Brain (organoid and tissue), 16 donors: ENCODE measurements at places on chromosomes 7 and 10.

DNA sequence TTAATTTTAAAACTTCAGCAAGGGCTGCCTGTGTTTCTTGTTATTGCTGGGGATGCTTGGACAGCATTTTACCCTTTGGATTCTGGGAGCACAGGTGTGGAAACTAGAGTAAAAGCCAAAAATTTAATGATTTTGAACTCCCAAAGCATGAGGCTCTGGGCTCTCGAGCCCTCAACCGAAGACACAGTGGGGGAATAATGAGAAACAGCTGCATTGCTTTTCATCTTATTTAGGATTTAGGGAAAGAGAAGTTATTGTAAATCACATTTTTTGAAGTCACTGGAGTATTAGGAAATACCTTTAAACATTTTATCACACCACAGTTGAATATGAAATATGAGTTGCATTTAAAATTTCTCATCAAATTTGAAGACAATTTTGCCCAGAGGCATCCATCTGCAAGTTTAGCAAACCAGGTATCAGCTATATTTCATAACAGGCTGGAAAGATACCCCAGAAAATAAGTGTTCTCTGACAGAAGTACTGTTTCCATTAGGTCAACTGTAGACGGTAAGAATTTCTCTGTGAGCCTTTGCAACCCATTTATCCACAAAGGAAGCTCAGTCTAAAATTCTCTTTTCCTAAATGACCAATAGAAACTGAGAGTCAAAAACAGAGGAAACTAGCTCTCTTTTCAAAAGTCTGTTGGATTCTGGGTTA lies 290.6 kb upstream of the PHYHIPL start:
- peak; percentile 13 for DNase-seq

DNA sequence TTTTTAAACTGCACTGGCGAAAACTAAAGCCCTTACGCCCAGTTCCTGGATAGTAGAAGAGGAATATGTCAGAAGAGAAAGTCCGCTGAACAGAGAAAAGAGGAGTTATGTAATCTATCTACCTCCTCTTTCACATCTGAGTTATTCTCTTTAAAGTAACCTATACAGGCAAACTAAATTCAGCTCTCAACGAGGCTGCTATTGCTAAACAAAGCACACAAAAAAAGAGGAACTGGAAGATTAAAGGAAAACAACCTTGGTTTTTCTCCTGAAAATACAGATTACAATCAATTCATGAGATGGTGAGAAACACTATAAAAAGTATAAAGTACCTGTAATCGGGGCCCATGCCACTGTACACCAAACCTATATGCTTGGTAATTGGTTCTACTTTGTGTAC lies 5.8 kb downstream of the PSMA2 start:
- no peak for DNase-seq

- peak; percentile 5 for DNase-seq
These were observed 125.6 kb downstream of the CYP26A1 start for GRCh38 chr10:93199191-93199751.

GRCh38 chr7:139231513-139232376 lies 708 bp downstream of the UBN2 start:
- DNase-seq, result peak; percentile 24

GRCh38 chr10:117365612-117366011 lies 9.6 kb downstream of the PDZD8 start:
- no peak for DNase-seq

- no peak for DNase-seq
These were observed 119.5 kb downstream of the RUNDC3B start for GRCh38 chr7:87747681-87748080.

GRCh38 chr7:103797647-103798307 lies 191.7 kb downstream of the RELN start:
- DNase-seq, result peak; percentile 46

DNA sequence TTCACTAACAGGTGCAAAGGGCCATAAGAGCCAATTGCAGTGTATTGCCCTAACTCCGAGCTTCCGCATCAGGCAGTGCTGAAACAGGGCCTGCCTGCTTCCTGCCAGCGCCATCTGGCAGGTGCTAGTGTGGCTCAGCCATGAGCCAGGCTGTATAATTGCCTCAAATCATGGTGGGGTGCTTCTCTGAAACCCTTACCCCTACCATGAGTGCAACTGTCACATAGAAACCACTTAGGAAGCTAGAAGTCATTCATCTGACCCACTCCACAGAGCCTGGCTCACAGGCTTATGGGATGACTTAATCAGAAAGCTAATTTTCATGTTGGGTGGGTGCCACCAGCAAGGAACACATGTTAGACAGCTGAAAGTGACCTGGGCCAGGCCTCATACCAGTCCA lies 133.3 kb upstream of the LAMB4 start:
- peak; percentile 69 for DNase-seq

DNA sequence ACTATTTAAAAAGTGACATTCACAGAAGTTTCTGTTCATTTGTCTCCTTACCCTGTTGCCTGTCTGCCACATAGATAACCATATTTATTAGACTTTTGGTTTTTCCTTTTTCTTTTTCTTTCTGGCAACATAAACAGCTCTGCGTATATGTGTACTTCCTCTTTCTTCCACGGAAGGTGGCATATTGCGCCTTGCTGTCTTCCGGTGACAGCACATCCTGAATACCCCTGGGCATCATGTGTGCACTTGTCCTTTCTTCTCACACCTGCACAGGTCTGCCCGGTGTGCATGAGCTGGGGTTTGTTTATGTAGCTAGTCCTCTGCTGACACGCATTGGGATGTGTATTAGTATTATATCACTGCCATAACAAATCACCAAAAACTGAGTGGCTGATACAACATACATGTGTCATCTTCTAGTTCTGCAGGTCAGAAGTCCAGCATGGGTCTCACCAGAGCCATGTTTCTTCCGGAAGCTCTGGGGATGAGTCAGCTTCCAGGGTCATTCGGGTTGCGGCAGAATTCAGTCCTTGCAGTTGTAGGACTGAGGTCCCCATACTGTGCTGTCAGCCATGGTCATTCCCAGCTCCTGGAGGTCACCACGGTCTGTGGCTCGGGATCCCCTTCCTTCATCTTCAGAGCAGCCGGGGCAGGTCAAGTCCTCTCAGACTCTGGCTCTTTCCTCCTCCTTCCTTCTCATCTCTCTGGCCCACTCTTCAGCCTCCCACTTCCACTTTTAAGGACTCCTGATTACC lies 596.0 kb upstream of the FOXK1 start:
- no peak for DNase-seq

- no peak for DNase-seq
These were observed 446.6 kb upstream of the SORCS1 start for GRCh38 chr10:107611115-107611514.

DNA sequence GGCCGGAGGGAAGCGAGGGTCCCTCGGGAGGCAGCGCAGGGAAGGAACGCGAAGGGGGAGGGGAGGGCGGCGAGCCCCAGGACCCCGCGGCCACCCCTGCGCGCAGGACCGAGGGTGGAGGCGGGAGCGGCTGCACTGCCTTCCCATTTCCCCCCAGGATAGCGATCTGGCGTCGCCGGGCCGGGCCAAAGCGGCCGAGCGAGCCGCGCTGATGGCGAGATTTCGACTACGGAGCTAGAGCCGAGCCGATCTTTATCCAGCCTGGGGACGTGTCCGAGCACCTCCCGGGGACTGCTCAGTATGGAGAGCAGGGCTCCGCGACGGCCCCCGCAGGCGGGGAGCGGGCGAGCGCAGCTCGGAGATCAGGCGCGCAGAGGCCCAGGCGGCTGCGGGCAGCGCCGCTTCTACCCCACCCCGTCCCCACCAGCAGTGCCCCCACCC lies 590 bp upstream of the CRTAC1 start:
- DNase-seq, result peak; percentile 41

- DNase-seq, result no peak
These were observed 21.3 kb downstream of the CCDC3 start for GRCh38 chr10:12980102-12980661.

- DNase-seq, result no peak
These were observed 43.8 kb upstream of the RPA3 start for GRCh38 chr7:7761974-7762779.

DNA sequence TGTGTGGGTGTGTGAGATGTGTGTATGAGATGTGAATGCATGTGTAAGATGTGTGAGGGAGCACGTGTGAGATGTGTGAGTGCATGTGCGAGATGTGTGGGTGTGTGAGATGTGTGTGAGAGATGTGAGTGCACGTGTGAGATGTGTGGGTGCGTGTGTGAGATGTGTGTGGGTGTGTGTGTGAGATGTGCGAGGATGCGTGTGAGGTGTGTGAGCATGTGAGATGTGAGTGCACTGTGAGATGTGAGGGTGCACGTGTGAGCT lies 31.0 kb downstream of the PPIF start:
- no peak for DNase-seq

DNA sequence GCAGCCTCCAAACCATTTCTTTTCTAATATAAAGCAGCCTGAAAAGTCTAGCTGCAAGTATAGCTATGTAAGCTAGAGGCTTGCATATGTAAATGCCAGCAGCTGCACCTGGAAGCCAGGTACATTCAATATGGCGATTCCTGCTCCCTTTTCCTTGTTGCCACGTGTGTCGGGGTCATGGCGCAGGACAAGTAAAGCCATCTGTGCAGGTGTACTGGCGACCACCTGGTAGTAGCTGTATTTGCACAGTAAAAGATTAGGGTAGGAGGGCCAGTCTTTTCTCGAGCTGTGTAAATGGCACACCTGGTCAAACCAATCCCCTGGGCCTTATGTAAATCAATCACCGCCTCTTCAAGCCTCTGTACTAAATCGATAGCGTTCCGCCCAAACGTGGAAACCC lies 484.5 kb downstream of the MAGI2 start:
- no peak for DNase-seq

DNA sequence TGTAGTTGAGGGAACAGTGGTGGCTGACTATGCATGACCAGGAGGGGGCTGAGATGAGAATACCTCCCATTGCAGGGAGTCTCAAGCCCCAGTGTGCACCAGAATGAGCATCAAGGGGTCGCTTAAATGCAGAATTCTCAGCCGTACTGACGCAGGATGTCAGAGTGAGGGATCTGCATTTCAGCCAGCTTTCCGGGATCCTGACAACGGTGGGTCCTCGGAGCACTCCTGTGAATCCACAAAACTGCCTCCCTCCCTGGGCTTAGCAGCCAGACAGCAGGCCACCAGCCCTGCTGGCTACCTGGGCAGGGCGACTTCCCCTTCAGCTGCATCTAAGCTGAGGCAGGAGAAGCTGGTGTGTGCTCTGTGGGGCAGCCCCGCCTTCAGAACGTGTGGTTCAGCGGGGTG lies 21.8 kb upstream of the LOXL4 start:
- DNase-seq, result no peak

DNA sequence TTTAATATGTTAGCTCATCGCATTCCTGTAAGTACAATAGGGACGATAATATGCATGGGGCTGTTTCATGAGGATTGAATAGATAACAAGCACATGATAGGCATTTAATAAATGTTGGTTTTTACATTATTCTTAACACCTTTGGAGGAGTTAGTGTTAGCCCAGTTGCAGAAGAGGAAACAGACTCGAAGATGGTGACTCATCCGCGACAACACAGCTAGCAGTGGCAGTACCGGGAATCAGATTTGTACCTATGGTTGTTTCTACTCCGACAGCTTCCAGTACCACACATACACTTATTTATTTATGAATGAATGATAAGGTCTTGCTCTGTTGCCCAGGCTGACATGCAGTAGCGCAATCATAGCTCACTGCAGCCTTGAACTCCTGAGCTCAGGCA lies 2.9 kb downstream of the LRMDA start:
- no peak for DNase-seq

GRCh38 chr10:97217299-97217698 lies 31.5 kb upstream of the SLIT1 start:
- DNase-seq, result no peak

GRCh38 chr7:82263920-82264782 lies 179.4 kb downstream of the CACNA2D1 start:
- DNase-seq, result peak; percentile 63

GRCh38 chr7:72308986-72309385 lies 103.2 kb downstream of the CALN1 start:
- no peak for DNase-seq

- DNase-seq, result peak; percentile 45
These were observed 5.7 kb downstream of the FRAT2 start for GRCh38 chr10:97328646-97329453.

GRCh38 chr10:7792541-7792940 lies 4.6 kb downstream of the ATP5F1C start:
- no peak for DNase-seq

- peak; percentile 52 for DNase-seq
These were observed 102.0 kb downstream of the STRA8 start for GRCh38 chr7:135335628-135336139.

DNA sequence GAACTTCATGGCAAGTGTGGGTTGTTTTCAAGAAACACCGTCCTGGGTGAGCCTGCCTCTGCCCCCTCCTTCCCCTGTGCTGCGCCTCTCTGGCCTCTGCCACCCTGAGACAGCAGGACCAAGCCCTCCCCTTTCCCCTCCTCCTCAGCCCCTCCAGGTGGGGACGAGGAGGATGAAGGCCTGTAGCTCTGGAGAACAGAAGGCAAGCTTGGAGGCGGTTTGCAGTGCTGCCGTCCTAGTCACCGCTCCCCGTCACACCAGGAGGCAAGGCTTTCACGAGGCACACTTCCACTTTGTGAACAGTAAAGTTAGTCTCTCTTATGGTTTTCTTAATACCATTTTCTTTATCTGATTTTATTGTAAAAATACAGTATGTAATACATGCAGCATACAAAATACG lies 8.8 kb upstream of the VIPR2 start:
- no peak for DNase-seq

DNA sequence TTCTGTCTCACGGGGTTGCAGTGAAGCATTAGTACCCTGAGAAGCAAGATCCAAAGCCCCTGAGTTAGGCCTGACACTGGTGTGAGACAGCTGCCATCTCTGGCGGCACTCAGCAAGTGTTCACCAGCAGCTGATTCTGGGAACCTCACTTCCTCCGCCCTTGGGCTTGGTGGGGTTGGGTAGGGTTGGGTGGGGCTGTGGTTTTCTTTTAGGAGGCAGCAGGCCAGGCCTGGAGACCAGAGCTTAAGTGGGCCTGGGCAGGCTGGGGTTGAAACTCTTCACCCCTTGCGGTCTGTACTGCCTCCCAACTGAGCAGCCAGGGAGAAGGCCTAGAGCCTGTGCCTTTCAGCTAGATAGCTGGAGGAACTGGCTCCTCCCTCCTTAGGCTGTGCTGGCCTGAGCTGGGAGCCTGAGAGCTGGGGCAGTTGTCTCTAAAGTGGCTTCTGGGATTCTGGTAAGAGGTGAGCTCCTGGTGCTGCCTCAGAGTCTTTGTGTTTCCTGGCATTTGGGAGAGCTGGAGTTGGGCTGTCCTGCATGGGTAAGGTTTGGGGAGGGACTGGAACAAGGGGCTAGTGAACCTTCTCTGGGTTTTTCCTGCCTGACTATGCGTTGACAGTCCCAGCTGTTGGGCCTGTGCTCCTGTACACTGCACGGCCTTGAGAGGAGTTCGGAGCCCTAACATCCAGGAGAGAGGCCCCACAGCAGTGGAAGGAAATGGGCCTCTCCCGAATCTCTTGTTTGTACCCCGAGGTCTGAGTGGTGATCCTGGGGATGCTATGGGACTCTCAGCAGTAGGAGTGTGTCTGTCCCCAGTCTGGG lies 5.1 kb downstream of the TSPAN14 start:
- no peak for DNase-seq
